ENCODE measurements at places on chromosomes 12 and 14. TPM values are rescaled to one million over a fixed set of nuclear protein-coding genes. Genes with fewer than 3 reads are reported as not detected.

The DEPDC4 gene
- 0.62 TPM for total RNA-seq

The MANSC1 gene
- 9.2 TPM for total RNA-seq

The TAS2R50 gene
- 0.97 TPM for total RNA-seq

The IL25 gene
- not detected for total RNA-seq

The NDRG2 gene
- 304 TPM for total RNA-seq

The RNF31 gene
- 31.3 TPM for total RNA-seq

The MMP17 gene
- total RNA-seq, result 0.78 TPM

The NAA30 gene
- 21.8 TPM for total RNA-seq

The CATSPERB gene
- total RNA-seq, result 0.97 TPM

The KRT7 gene
- total RNA-seq, result 1.2 TPM

The SEC23A gene
- 90.9 TPM for total RNA-seq

The PAX9 gene
- total RNA-seq, result not detected

The HPD gene
- 1.3 TPM for total RNA-seq

The PLA2G1B gene
- not detected for total RNA-seq

The VWF gene
- 350 TPM for total RNA-seq

The NANOG gene
- not detected for total RNA-seq

The P2RX4 gene
- total RNA-seq, result 6.4 TPM

The SLC25A21 gene
- total RNA-seq, result 0.24 TPM

The GLT1D1 gene
- total RNA-seq, result 1.1 TPM

The TOMM20L gene
- not detected for total RNA-seq

The LPCAT3 gene
- 19.7 TPM for total RNA-seq

The SMCO2 gene
- 0.38 TPM for total RNA-seq

The GYS2 gene
- total RNA-seq, result not detected

The DRAM1 gene
- 5.4 TPM for total RNA-seq

The ABCC9 gene
- total RNA-seq, result 66.2 TPM

The ASCL1 gene
- total RNA-seq, result not detected

The MARCHF9 gene
- total RNA-seq, result 13.1 TPM

The HSPB8 gene
- 529 TPM for total RNA-seq

The RXYLT1 gene
- total RNA-seq, result 22.5 TPM

The TMTC3 gene
- 12.2 TPM for total RNA-seq

The LALBA gene
- not detected for total RNA-seq

The PLD4 gene
- total RNA-seq, result 0.51 TPM

The RTL1 gene
- not detected for total RNA-seq

The CLEC4D gene
- 0.43 TPM for total RNA-seq

The GALNT8 gene
- total RNA-seq, result 2.4 TPM

The KRT78 gene
- total RNA-seq, result not detected

The MUCL1 gene
- not detected for total RNA-seq

The TCP11L2 gene
- total RNA-seq, result 61.2 TPM

The PLEKHG7 gene
- not detected for total RNA-seq

The CD163L1 gene
- 3.1 TPM for total RNA-seq

The TMEM229B gene
- total RNA-seq, result 1.6 TPM

The GDF3 gene
- total RNA-seq, result 0.46 TPM

The HOTAIR gene
- total RNA-seq, result not detected

The MFAP5 gene
- 20.8 TPM for total RNA-seq

The BBOF1 gene
- total RNA-seq, result 3.9 TPM

The COCH gene
- total RNA-seq, result 0.97 TPM
